ENCODE measurements at places on chromosomes 1 and 21.

DNA sequence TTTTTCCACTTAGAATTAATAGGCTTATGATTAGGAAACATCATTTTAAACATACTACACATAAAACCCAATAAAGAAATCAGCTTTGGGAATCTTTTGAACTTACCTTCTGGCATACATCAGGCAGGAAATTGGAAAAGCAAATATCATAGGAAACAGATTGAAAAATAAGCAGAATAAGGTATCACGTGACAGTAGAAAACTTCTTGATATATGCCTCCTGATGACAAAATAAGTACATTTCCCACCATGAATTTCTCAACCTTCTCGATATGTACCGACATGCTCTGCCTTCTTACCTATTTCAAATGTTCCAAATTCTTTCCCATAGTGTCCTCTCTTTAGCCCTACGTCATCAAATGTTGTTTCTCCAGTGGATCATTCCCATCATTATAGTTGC is 72.4 kb downstream of the CLCA4 start:
- DNase-seq: no peak

GRCh38 chr1:160416369-160416768 is 16.0 kb downstream of the VANGL2 start:
- peak; percentile 64 for DNase-seq

DNA sequence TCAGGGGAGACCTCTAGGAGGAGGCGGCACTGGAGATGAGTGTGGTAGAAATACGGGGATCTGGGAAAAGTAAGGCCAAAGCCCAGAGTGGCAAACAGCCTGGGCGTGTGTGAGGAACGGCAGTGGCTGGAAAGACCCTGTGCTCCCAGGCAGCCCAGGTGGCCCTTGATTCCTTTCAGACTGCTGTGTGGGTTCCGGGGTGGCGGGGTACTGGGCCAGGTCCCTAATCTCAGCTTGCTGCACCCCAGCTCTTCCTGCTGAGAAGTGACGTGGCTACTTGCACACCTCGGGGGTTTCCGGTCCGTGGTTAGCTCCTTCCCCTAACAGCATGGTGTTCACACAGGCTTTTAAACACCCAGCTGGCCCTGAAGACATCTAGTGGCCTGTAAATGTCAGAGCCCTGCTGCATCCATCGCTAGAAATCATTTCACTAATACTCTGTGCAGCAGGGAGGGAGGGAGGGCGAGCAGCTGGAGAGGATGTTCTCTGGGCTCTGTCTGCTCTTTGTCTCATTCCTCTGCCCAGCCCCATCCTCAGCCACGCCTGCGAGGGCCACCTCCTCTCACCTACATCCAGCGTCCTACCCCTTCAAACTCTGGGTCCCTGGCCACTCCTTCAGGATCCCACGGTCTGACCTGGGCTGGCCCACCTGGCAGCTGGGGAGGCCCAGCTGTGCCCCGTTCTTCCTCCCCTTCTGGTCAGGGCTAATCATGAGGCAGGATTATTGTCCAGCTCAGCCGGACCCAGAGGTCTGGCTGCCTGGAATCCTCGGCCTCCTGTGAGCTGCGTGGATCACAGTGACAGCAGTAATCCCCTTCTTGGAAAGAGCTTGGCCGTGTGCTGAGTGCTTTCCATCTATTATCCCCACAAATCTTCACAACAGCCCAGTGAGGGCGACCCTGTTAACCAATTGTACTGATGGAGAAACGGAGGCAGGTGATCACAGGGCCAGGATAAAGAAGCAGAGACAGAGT is 7.2 kb downstream of the ZDHHC18 start:
- DNase-seq: no peak

DNA sequence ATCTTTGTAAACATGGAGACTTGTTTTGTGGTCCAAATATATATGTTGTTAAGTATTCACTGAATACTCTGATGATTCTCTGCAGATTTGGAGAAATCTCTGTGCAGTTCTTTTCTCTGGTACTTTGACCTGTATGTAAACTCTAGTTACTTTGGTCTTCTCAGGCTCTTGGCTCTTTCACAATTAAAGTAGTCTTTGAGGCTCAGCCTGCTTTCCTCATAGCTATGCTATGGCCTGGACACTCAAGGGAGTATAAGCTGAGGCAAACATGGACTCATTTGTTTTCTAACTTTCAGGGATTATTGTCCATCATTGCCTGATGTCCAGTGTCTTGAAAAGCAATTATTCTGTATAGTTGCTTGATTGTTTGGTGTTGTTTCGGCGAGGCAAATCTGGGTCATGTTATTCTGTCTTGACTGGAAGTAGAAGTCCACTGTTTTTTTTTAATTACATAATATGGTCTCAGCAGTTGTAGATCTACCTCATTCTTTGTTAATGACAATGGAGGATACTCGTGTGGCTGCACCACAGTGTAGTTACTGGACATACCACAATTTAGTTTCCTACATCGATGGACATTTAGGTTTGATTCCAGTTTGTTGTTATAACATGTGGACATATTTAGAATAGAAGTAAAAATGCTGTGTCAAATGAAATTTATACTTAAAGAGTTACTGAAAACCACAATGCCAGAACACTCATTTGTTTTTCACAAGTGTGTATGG is 9.2 kb downstream of the PTBP2 start:
- no peak for DNase-seq

DNA sequence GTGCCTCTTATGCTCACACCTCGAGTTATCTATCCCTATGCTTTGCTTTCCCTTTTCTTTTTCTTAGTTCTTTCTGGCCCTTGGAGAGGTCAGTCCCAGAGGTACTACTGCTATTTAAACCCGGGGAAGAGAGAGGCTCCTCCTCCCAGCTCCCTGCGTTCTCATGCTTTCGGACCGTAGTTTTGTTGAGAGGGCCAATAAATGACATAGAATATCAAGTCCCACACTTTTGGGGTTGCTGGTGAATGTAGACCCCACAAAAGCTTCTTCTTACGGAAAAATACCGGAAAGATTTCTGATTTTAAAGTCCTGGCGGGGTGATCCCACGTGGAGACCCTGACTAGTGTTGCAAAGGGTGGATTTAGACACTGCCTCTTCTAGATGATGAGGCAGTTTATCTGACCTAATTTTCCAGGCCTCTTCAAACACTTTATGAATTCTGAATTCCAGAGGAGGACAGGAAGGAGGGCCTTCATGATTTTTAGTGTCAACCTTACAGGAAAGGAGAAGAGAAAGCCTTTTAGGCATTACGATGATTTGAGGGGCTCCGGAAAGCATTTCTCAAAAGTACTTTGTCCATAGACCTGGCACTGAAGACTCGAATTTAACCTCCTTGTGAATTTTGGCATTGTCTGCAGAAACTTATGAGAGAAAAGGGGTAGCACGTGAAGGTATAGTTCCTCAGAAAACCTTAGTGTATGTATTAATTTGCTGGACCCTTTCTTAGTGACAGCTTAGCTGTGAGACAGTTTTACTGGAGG is 694 bp downstream of the TMEM167B start:
- peak; percentile 75 for DNase-seq
